Stimulated activated CD8-positive, alpha-beta memory T cell treated with anti-CD3 and anti-CD28 coated beads, Interleukin-15, amount 100 ng/mL, for 24 hours (primary cell): ENCODE measurements at places on chromosomes 2 and 18.

GRCh38 chr2:95017071-95017501, 8.4 kb upstream of the MAL start:
- no peak for DNase-seq

- DNase-seq, result no peak
Measured at GRCh38 chr2:10007435-10007834, 35.9 kb upstream of the KLF11 start.

GRCh38 chr2:201572846-201573508, 70.3 kb downstream of the TMEM237 start:
- no peak for DNase-seq

GRCh38 chr2:43212216-43212835, 14.1 kb downstream of the ZFP36L2 start:
- no peak for DNase-seq

- no peak for DNase-seq
Measured at GRCh38 chr2:204005940-204006721, 69.6 kb downstream of the ICOS start.

GRCh38 chr2:174925046-174925784, 80.0 kb downstream of the CHN1 start:
- no peak for DNase-seq

GRCh38 chr18:77101410-77102258, 30.9 kb downstream of the MBP start:
- DNase-seq, result no peak

GRCh38 chr2:39546937-39547336, 109.9 kb upstream of the MAP4K3 start:
- no peak for DNase-seq

DNA sequence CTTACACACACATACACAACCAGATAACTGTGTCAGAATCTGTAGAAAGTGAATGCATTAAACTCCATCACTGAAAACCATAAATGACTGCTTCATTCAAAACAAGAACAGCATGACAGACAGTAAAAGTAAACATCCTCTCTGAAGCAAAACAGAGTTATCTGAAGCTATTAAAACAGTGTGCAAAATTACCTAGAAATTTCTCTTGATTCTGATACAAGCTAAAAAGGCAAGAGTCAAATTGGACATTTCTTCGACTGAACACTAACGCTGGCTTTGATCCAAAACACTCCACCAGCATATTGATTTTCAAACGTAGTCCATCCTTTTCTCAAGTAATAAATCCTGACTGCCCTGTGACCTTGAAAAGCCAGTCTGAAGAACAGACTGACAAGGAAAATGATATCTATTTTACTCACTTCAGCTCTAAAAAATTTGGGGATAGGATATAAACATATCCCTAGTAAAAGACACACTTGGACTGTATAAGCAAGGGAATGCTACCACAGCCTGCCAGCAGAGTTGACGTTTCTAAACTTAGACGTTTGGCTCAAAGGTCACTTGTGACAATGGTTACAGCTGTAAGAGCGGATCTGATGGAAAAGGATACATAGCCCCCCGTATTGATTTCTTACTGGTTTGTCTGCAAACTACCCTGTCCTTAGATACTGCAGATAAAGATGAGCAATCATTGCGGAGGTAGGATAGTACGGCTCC, 128.9 kb upstream of the ITGB6 start:
- no peak for DNase-seq

DNA sequence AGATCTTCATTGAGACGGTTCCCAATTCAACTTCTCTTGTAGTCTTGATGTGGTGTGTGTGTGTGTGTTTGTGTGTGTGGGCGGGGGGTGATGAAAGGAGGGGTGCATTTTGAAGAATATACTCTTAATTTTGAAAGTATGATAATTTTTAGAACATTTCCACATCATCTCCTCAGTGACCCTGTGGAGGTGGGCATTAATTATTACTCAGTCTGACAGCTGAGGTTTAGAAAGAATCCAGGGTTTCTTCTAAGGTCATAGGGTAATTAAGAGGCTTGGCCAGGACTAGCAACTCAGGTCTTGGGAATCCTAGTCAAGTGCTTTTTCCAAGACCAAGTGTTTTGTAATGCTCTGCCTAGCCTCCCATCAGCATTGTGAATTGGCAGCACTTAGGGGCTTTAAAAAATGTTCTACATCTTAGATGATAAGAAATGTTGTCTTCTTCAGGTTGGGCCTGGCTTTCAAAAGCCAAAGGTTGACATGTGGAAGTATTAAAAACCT, 100.5 kb downstream of the SPTBN1 start:
- no peak for DNase-seq

GRCh38 chr2:147512206-147512605, 332.6 kb upstream of the ACVR2A start:
- no peak for DNase-seq

GRCh38 chr2:215832791-215833190, 180.6 kb downstream of the MREG start:
- DNase-seq, result no peak

DNA sequence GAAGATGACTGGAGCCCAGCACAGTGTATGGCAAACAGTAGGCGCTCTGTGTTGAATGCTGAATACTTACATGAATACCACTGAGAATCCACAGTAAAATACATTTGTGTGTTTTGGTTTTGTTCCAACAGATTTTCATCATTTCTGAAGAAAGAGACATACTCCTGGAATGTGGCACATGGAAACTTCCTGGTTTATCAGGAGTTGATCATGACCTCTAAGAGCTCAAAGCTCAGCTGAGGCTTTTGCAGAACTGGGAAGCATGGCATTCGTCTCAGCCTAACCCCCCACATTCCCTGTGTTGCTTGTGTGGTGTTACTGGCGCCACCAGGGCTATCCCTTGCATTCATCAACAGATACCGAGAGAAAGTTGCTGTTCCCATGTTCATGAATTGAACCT, 316.9 kb upstream of the REV1 start:
- DNase-seq, result no peak

- DNase-seq, result no peak
Measured at GRCh38 chr18:71426441-71426840, 1117.7 kb downstream of the CBLN2 start.

DNA sequence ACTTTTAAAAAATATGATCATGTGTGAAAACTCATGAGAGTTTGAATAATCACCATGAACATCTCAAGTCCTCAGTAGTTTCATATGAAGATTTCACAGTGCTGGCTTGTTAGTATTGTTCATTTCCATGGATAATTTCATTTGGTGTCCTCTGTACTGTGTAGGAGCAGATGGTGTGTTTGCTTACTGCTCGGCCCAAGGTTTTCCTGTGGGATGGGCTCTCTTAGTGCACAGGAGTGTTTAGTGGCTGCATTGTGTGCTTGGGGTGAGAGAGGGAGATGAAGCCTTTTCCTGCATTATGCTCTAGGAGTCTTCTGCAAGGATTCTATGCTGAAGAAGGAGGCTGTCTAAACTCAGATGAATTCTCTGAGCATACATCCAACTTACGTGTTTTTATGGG, 270.6 kb downstream of the SOCS6 start:
- DNase-seq, result no peak

DNA sequence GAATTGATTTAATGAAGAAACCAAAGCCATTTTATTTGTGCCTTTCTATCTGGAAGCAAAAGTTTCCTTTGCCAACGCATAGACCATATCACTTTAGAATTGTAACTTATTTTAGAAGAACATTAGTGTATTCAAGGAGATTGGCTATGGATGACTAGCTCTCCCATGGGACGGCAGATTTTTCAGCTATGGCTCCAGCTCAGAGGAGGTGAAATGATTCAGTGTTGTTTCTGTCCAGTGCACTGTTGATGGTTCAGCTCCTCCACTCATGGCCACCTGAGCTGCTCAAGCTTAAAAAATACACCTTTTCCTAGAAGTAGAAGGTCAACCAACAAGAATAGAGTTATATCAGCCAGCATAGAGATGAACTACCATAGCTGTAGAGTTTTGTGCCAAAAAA, 1597.5 kb upstream of the PIK3C3 start:
- no peak for DNase-seq

- DNase-seq, result no peak
Measured at GRCh38 chr2:183126635-183127034, 2.4 kb downstream of the NUP35 start.

- no peak for DNase-seq
Measured at GRCh38 chr2:68272246-68272994, 20.1 kb upstream of the PPP3R1 start.

DNA sequence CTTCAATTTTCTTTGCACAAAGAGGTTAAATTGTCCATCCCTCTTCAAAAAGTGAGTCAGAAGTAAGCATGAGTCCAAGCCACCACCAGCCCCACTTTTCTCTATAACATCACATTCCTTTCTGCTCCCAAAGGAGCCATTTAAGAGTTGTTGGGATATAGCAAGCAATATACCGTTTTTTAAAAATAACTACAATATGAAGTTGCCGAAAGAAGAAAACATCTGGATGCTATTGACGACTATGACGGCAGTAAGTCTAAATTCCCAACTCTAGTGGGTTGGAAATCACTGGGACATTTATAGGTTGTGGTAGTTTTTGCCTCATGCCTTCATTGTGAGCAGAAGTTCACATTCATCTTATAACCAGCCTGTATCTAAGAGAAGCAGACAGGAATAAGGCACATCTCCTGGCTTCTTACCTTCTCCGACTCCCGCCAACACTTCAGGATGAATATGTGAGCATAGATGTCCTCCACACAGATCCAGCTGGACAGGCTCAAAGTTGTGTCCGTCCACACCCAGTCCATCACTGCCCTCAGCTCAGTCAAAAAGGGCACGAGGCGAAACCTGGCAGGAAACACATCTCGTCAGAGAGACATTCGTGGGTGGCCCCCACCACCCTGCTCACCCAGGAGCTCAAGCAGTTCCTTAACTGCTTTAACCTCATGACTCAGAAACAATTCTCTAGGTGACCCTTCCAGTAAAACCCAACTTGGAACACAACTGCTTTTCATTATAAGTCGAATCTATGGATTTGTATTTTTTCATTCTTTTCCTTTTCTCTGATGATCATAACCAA, 163.6 kb downstream of the NAPG start:
- DNase-seq, result no peak
